Kidney capillary endothelial cell (primary cell): ENCODE measurements at places on chromosomes 2 and 18.

- no peak for DNase-seq
Observed at GRCh38 chr18:62616331-62616805, 93.5 kb downstream of the ZCCHC2 start.

- no peak for DNase-seq
Observed at GRCh38 chr2:202848813-202849212, 22.8 kb downstream of the ICA1L start.

- DNase-seq = no peak
Observed at GRCh38 chr2:135169900-135170753, 118.0 kb downstream of the RAB3GAP1 start.

- DNase-seq = no peak
Observed at GRCh38 chr2:204180649-204181048, 244.1 kb downstream of the ICOS start.

- DNase-seq = no peak
Observed at GRCh38 chr2:59413751-59414570, 1139.5 kb downstream of the BCL11A start.

DNA sequence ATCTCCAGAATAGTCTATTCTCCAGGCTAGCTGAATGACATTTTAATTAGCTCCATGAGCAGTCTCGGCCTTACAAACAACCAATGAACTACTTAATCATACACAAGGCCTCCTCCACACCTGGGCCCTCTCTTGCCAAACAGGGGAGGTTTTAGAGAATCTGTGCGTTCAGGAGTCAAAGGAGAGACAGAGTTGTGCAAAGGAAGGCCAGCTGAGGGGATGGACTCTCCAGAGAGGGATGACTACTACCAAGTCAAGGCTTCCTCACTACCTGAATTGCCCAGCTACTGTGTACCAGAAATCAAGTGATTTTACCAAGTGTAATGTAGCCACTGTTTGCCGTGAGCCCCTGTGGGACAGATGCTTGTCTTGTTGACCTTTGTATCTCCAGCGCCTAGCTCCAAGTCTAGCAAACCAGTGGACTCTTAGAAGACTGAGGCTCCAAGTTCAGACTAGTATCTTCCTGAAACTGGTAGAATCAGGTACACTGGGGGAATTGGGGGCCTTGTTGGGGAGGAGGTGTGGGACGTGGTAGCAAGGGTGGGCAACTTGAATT lies 123.1 kb upstream of the STON1 start:
- no peak for DNase-seq

GRCh38 chr2:56739413-56739812 lies 555.6 kb downstream of the CCDC85A start:
- DNase-seq = no peak

DNA sequence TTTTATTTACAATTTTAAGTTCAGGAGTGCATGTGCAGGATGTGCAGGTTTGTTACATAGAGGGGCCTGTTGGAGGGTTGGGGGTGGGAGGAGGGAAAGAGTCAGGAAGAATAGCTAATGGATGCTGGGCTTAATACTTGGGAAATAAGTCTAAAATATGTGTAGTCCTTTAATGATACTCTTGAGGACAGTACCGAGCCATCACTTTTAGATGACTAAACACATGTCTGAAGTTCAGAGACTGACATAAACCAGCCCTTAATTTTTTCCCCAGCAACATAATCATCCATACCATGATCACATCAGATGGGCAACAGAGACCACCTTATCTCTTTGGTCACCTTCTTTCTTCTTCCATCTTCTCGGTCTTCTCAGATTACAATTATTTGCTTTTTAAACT lies 189.1 kb upstream of the COL3A1 start:
- no peak for DNase-seq

DNA sequence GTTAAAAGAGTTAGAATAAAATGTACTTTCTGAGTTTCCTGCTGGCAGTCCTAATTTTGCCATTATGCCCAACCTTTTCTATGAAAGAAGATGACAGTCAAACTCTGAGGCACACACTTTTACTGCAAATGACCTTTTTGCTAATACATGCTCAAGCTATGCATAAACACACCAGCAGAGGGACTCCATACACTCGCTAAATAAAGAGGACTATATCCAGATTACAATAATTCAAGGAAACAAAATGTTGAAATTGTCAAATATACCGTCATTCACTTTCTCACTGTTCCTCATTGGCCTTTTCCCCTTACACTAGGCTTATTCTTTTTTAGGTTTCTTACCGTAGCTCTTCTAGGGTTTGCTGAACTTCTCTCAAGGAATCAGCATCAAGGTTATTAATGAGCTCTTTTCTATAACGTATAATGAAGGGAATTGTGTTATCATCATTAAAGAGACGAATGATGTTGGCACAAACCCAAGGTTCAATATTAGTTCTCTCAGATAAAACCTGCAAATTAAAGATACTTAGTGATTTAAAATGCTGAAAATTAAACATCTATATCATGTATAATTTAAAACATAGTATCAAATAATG lies 25.7 kb downstream of the SRBD1 start:
- peak; percentile 60 for DNase-seq

GRCh38 chr18:55893948-55894347 lies 306.0 kb upstream of the TCF4 start:
- DNase-seq = no peak

GRCh38 chr2:102226612-102227391 lies 40.0 kb downstream of the IL1RL2 start:
- no peak for DNase-seq

- no peak for DNase-seq
Observed at GRCh38 chr2:121605820-121606733, 43.2 kb downstream of the CLASP1 start.

GRCh38 chr2:105926960-105927678 lies 182.4 kb downstream of the NCK2 start:
- no peak for DNase-seq

- DNase-seq = no peak
Observed at GRCh38 chr18:47187721-47188120, 11.6 kb upstream of the IER3IP1 start.

DNA sequence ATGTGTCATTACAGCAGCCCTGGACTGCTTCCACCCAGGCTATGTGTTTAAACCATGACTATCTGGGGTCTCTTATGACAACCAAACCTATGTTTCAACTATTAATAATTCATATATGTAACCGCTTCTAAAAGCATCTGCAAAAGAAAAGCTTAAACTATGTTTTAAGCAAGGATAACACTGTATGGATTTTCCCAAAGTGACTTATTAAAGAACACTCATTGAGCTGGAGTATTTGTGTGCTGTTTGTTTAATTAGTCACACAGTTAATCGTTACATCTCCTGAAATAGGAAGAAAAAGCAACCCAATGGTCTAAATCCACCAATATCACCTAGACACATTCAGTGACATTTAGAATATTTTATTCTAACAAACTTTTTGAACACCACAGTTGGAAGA lies 51.3 kb downstream of the TMEM163 start:
- no peak for DNase-seq

- no peak for DNase-seq
Observed at GRCh38 chr2:109531896-109532727, 81.7 kb downstream of the SEPTIN10 start.

- DNase-seq = no peak
Observed at GRCh38 chr2:238039151-238039550, 21.6 kb upstream of the SCLY start.

DNA sequence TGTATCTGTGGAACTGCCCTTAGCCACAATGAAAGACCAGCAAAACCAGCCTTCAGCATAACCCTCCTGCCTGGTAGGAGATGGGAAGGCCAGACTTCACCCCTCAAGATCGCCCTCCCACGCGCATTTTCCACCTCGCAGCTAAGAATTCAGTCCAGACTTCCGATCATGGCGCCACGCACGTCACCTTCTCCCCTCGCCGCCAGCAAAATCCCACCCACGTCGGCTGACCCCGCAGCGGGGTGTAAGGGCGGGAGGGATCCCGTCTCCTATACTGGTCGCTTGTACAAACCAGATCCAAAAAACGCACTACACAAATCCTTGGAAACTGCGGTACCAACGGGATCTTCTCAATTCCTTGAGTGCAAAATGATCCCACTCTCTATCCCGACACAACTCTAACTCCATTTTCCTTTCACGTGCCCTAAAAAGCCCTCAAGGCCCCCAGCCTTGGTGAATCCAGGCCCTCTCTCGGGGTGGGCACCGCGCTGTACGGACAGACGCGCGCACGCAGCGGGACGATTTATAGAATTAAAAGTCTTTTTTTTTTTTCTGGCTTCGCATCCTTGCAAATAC lies 1.0 kb upstream of the BMPR2 start:
- peak; percentile 95 for DNase-seq

GRCh38 chr2:237295889-237296480 lies 118.0 kb downstream of the COL6A3 start:
- no peak for DNase-seq

DNA sequence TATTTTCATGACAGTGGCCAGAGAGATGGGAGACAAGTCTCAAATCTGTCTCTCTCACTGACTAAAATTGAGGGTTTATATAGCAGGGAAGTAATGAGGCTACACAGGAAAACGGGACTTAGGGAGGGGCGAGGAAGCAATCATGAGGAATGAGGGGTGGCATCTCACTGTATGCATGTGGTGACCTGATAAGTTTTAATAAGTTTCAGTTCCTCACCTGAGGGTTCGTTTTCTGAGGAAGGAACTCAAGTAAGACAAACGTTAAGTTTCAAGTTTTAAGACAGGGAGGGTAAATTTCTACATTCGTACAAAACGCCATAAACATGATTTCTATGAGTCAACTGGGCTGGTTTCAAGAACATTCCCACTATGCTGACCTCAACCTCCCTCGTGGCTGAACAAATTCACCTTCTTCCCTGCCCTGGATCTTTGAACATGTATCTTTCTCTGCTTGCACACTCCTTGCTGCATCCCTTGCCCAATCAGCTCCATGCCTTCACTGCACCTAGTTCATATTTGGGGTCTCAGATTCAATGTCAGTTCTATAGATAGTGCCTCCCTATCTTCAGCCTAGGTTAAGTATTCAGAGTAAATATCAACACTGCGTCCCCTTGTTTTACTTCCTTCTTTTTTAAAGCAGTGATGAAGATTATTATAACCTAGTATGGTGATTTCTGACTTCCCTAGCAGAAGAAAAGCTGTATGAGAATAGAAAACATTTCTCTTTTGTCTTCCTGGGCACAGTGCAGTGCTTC lies 53.3 kb upstream of the CNTNAP5 start:
- DNase-seq = no peak

DNA sequence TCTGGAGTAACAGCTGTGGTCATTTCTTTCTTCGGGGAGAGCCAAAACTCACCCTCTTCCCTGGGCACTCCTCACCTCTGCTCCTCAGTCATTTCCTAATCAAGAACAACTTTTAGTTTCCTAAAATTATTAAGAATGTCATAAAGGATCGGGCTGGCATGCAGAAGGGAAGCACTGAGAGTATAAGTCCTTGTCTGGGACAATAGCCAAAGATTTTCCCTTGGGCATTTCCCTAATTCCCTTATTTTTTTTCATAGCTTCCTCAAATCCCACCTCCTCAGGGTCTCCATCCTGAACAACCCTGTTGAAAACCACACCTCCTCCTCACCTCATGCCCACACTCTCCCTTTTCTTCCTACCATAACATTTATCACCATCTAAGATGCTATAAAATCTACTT lies 115.0 kb downstream of the MREG start:
- DNase-seq = no peak

DNA sequence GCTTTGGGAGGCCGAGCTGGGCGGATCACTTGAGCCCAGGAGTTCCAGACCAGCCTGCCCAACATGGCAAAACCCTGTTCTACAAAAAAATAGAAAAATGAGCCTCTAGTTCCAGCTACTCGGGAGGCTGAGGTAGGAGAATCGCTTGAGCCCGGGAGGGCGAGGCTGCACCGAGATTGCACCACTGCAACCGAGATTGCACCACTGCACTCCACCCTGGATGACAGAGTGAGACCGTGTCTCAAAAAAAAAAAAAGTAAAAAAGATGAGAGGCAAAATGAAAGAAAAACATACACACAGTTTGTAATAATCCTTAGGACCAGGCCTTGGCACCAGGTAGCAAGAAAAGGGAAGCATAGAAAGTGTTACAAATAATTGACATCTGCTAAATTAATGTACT lies 22.0 kb downstream of the RBM43 start:
- no peak for DNase-seq

DNA sequence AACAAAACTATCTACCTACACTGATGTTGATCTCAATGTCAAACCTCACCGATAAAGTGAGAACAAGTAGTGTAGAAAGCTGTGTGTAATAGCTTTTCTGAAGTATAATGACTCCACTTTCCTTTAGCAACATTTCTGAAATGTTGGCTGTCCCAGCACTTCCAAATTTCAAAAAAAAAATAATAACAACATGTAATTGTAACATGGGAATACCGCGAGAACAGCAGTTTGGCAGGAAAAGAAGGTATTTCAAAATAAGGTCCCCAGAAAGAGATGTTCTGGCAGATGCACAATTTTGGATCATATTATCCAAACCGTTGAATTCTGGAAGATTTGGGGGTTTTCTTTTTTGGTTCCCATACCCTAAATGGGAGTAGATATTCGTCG lies 352.0 kb downstream of the ARHGAP15 start:
- no peak for DNase-seq

- no peak for DNase-seq
Observed at GRCh38 chr2:44826601-44827000, 114.9 kb upstream of the SIX3 start.

- DNase-seq = no peak
Observed at GRCh38 chr2:11154016-11154922, 998 bp upstream of the SLC66A3 start.

- no peak for DNase-seq
Observed at GRCh38 chr2:119142824-119143223, 15.7 kb downstream of the C1QL2 start.

DNA sequence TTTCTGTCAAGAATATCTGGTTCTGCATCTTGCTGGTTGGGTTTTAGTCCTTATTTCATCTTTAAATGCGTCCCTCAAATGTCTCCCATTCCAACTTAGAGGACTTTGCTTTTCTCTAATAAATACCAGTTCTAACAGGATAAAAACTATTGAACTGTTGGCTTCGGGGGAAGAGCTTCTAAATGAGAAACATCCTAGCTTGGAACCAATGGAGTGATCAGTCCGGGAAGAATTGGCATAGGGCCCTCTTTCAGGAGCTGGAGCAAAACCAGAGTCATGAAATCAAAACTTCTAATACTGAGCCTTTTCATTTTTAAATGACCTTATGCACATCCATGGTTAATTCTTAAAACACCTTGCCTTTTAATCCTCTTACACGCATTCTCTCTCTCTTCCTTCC lies 401.6 kb upstream of the SMIM21 start:
- DNase-seq = no peak

GRCh38 chr2:174664084-174664759 lies 66.6 kb upstream of the WIPF1 start:
- DNase-seq = no peak

DNA sequence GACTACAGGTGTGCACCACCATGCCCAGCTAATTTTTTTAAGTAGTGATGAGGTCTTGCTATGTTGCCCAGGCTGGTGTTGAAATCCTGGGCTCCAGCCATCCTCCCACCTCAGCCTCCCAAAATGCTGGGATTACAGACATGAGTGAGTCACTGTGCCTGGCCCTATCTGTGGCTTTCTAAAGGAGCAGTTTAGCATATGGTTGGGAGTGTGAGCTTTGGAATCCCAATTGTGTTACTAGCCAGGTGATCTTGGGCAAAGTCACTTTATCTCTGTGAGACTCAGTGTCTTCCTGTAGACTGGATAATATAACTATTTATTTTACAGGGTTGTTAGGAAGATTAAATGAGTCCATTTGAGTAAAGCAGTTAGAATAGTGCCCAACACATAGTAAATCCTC lies 19.8 kb upstream of the SMAD4 start:
- DNase-seq = no peak

GRCh38 chr2:201678401-201678800 lies 20.0 kb downstream of the MPP4 start:
- DNase-seq = no peak

- DNase-seq = no peak
Observed at GRCh38 chr2:54706622-54707021, 16.8 kb upstream of the EML6 start.

- peak; percentile 74 for DNase-seq
Observed at GRCh38 chr2:9333591-9334171, 89.6 kb downstream of the ITGB1BP1 start.
